ENCODE measurements at places on chromosomes 7 and 10.

GRCh38 chr10:132961787-132962622 is 19.6 kb upstream of the CFAP46 start:
- DNase-seq = peak; percentile 76

DNA sequence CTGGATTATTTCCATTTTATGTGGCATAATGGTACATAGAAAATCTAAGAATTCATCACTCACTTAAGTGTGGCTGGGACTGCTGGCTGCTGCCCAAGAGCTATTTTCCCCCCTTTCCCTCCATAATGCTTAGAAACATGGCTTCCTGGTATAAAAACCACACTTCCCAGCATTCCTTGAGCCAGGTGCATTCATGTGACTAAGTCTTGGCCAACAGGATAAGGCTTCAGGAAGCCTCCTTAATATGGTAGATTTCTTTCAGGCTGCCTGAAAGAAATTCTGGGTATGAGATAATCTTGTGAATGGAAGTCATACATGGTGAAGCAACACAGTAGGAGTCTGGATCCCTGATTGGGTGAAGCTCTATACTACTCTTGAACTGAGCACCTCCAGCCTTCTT is 178.0 kb downstream of the JAZF1 start:
- DNase-seq = no peak

- DNase-seq = no peak
Observed at GRCh38 chr7:159068488-159068811, 76.2 kb downstream of the VIPR2 start.

- DNase-seq = no peak
Observed at GRCh38 chr10:131675104-131675503, 225.7 kb upstream of the PPP2R2D start.

DNA sequence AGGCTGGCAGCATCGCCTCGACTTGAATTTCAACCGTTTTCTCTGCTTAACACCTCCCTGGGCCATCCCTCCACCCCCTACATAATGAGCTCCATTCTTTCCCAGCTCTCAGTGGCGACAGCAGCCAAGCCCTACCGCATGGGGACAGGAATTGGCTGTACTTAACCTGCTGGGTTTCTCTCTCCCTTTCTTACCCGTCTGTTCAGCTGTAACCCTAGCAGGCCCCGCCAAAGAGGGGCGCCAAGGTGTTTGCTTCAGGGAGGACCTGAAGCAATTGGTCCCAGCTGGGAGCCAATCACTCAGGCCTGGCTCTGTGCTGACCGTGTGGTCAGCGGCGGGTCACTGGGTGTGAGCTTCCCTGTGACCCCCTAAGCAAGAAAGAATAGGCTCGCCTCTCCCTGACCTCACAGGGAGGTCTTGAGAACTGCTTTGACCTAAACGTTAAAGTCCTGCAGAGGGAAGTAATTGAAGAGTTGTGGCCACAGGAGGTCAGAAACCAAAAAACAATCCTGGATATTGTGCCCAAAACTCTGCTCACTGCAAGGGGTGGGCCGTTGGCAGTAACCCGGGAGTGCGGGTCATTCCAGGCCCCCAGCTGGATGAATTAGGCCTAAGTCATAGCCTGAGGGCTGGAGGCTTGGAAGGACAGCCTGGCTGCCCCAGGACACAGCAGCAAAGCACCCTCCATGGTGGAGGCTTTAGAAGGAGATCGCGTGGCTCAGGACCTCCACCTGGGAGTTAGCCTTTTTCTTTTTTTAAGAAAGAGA is 114.6 kb downstream of the ITIH5 start:
- DNase-seq = no peak

GRCh38 chr7:94244760-94245159 is 149.9 kb upstream of the COL1A2 start:
- DNase-seq = no peak
